CMK (cell line): ENCODE measurements at places on chromosomes 12 and 14.

GRCh38 chr12:101670007-101670671 is 27.3 kb upstream of the CHPT1 start:
- DNase-seq = peak; percentile 20

DNA sequence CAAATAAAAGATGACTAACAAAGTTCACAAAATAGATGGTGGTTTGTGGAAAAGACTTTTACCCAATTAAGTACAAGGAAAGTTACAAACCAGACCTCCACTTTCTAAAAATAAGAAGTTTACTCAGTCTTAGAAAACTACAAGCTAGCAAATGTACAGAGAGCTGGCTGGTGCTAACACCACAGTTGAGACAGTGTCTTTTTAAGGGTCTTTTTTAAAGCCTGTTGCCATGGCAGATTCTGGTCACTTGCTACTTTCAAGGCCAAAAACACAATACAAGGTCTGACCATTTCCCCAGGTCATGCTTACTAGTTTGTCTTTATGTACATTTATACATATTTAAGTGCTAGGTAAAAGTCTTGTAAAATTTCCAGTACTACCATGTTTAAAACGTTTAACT is 2.4 kb downstream of the BTG1 start:
- DNase-seq = no peak

GRCh38 chr12:75859868-75860267 is 171.7 kb downstream of the PHLDA1 start:
- no peak for DNase-seq

- DNase-seq = no peak
These were observed 116.3 kb downstream of the TGFB3 start for GRCh38 chr14:75865531-75865930.

- DNase-seq = peak; percentile 62
These were observed 42.5 kb downstream of the MARK3 start for GRCh38 chr14:103427485-103428443.

DNA sequence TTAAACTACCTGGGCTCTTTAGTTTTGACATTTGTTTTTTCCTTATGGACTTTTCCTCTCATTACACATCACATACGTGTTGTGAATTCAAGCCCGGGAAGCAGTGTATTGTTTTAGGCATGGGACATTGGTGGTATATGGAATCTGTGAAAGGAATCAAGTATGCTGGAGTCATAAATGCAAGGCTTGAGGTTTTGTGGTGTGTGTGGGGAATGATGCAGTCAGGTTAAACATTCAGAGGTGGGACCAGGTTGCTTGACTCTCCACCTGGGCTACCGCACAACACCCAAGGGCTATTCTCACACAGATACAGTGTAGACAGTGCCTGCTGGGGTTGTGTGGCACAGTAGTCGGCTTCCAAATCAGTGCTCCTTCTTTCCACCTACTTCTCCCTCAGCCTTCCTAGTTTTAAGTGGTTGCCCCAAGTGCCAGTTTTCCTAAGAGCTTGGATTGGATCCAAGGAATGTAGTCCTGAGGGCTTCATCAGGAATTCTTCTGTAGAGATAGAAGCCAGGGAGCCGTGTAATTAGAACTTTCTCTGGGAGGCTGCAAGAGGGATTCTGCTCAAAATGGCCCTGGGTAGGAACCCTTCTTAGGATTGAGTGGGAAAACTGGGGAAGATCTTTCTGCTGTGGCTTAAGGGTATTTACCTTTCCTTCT is 243.7 kb downstream of the C12orf75 start:
- no peak for DNase-seq

DNA sequence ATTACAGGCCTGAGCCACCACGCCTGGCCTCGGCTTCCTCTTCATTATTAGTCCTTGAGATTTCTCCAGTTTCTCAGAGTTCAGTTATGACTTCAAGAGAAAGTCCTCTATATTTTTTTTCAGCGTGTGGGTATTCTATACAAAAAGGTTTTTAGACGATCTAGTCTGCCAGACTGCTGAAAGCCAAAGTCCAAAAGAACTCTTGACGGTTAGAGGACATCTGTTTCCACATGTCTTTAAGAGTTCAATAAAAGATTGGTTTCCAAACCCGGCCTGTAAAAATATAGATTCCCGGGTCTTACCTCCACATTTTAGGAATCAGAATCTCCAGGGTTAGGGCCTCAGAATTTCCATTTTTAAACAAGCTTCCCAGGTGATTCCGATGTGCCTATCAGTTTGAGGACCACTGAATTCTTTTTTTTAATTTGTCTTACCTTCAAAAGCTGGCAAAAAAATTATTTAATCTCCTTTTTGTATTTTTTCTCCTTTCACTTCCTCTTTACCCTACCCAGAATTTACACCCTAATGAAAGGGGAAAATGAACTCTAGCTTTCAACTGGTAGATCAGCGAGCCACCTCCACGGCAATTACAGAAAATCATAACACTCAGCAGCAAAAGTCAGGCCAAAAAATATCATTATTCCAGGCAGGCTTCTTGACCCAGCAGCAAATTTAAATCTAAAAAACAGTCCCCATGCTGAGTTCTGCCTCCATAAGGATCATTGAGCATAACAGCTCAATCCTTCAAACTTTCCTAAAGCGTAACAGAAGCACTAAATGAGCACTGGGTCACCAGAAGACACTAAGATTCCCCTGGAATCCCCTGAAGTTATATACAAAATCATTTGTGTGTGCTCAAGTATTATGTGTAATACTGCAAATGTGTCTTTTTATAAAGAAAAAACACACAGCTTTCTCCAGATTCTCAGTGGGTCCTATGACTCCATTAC is 8.7 kb downstream of the NT5DC3 start:
- DNase-seq = no peak

GRCh38 chr12:80413462-80413861 is 30.6 kb upstream of the PTPRQ start:
- no peak for DNase-seq

GRCh38 chr14:36617824-36618223 is 35.4 kb upstream of the NKX2-8 start:
- DNase-seq = no peak

DNA sequence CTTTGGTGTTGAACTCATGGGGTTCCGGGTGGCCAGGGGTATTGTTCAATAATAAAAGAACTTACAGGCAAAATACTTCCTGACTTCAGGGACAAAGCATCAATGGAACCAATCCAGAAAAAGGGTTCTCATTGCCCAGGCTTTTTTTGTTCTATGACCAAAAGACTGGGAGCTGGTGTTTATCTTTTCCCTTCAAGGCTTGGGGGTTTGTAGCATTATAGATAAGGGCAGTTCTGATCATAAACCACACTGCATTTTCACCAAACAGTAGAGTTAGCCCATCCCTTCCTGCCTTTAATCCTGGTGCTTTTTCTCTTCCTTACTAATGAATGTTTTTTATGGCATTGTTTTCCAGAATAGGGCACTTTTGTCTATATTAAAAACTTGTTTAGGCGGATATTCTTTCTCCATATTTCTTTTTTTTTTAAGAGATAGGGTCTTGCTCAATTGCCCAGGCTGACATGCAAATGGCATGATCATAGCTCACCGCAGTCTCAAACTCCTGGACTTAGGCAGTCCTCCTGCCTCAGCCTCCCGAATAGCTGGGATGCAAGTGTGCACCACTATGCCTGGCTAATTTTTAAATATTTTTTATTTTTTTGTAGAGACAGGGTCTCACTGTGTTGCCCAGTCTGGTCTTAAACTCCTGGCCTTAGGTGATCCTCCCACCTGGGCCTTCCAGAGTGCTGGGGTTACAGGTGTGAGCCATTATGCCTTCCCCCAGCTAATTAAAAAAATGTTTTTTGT is 9.7 kb downstream of the FUT8 start:
- DNase-seq = no peak

DNA sequence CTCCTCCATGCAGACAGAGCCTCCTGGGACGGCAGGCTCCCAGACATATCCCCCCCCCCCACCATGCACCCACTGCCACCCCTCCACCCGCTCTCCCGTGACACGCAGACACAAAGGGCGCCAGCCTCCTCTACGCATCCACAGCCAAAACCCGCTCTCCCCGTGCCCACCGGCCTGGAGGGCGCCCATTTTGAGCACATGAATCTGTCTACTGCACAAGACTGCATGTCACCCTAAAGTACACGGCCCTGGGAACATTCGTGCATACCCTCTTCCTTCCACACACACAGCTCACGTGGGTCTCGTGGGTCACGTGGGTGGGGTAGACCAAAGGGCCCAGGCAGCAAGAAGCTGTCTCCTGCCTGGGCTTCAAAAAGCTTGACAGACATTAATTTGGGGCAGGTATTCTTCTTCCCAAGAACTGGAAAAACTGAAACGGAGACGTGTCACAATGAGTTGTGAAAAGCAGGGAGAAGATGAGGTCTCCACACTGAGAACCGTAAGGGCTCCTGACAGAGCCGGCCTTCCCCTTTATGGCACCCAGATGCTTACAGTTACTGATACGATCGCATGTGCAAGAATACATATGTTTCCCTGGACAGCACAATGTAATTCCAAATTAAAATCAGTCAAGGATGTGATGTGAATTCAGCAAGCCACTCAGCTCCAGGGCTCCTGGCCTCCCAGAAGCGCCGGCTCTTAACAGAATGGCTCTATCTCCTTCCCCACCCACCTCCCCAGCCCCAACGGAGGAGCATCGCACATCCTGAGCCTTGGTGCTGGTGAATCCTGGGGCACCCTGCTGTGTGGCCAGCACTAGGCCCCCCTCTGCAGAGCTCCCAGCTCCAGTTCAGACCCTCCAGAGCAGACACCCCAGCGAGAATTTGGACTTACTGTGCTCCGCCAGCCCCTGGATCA is 1.9 kb downstream of the TGFB3 start:
- DNase-seq = no peak

- no peak for DNase-seq
These were observed 32.3 kb upstream of the WDR89 start for GRCh38 chr14:63673886-63674497.

- DNase-seq = no peak
These were observed 196.1 kb downstream of the TTC6 start for GRCh38 chr14:37791384-37792036.

GRCh38 chr12:26428420-26428819 is 233.0 kb downstream of the SSPN start:
- DNase-seq = no peak
